Spleen (tissue), 13 donors: ENCODE measurements at places on chromosomes 5 and 9. TPM values are rescaled to one million over a fixed set of nuclear protein-coding genes. Genes with fewer than 3 reads are reported as not detected.
A peak's percentile ranks its signal among the peaks of the same experiment; 100 is the strongest.

Gene TRIO
- 280 TPM for total RNA-seq

GRCh38 chr5:126640866-126641265 lies 40.1 kb downstream of the PHAX start:
- H3K36me3 ChIP-seq, result no peaks in the 10 kb centered on the region
- H3K4me3 ChIP-seq, result no peak overlapping the region
- H3K27me3 ChIP-seq, result no peaks in the 10 kb centered on the region
- no peaks in the 10 kb centered on the region for H3K4me1 ChIP-seq
- no peak for DNase-seq

DNA sequence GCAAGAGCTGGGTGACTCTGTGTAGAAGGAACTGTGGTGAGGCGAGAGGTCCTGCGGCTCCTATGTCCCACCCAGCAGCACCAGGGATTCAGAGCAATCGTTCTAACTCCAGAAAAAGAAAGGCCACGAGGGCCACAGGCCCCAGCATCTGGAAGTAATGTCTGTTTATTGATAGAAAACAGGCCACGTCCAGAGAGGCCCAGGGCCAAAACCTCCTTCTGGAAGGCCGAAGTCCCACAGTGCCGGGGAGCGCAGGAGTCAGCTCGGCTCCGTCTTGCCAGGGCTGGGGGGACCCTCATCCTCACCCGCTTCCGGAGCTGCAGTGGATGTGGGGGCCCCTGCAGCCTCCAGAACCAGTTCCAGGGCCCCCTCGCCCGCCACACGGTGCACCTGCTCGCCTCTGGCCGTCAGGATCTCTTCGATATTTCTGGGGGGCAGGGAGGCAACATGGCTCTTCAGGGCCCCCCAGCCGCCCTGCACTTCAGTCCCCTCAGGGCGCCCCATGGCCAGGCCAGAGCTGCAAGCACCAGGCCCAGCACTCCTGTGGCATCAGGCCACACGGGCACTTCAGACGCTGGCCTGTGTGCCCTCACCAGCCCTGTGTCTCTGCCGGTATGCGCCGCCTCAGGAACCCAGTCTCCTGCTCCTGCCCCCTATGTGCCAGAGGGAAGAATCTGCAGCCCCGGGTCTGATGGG lies 1.6 kb downstream of the DNLZ start:
- peak overlapping the region; percentile 54 for H3K27ac ChIP-seq
- H3K27me3 ChIP-seq, result peaks cover 9% of the 10 kb centered on the region
- no peaks in the 10 kb centered on the region for H3K36me3 ChIP-seq
- H3K4me1 ChIP-seq, result peaks cover 64% of the 10 kb centered on the region

DNA sequence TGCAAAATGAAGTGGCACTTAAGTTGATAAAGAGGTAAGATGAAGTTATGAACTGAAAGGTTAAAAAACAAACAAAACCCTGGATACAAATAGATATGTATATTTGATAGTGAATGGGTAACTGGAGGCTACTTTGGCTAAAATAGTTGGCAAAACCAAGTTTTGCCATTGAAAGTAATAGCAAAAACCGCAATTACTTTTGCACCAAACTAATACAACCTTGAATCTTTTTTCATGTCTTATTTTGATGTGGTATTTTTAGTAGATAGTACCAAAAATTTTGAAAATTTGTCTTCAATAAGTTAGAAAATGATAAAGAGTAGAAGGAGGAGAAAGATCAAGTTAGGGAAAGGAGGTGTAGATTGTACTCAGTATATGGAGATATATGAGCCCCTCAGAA lies 47.9 kb upstream of the PLCXD3 start:
- H3K36me3 ChIP-seq, result no peaks in the 10 kb centered on the region
- H3K27me3 ChIP-seq, result no peaks in the 10 kb centered on the region
- no peak for DNase-seq
- no peaks in the 10 kb centered on the region for H3K4me1 ChIP-seq
- H3K27ac ChIP-seq, result no peak overlapping the region

DNA sequence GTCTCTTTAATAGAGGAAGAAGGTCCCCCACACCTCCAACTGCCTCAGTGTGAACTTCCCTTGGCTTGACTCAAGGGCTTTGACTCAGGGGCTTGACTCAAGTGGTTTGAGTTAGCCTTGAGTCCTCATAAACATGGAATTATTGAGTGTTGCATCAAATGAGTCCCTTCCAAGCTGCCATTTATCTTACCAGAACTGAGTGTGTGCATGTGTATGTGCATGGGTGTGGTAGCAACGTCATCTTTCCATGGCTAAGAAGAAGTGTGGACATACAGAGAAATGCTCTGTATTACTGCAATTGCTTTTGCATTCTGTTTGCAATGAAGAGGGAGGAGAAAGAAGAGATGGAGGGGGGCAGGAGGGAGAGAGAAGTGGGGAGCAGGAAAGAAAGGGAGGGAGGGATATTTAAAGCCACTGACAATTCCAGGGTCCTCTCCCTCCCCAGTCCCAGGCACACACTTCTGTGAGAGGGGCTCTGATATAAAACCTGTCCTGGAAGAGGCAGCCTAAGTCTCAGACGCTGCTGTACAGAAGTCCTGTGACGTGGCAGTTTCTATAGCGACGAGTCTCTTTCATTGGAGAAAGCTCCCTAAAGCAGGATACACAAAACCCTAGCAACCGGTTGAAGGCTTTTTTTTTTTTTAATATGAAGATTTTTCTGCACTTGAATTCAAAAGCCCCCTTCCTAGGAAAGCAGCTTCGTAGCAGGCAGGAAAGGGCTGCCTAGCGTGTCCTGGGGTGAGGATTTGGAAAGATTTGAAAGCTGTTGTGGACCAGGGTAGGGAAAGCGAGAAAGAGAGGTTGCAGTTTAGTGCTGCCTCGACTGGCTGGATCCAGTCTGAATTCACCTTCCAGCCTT lies 93.3 kb upstream of the MAP1B start:
- H3K4me1 ChIP-seq, result no peaks in the 10 kb centered on the region
- no peak overlapping the region for H3K4me3 ChIP-seq
- no peak for DNase-seq
- no peaks in the 10 kb centered on the region for H3K36me3 ChIP-seq
- no peaks in the 10 kb centered on the region for H3K27me3 ChIP-seq

Gene PTPRD
- total RNA-seq, result 11.7 TPM

Gene CTXN3
- total RNA-seq, result not detected

GRCh38 chr9:129720181-129720864 lies 32.5 kb downstream of the PTGES start:
- H3K4me1 ChIP-seq, result no peaks in the 10 kb centered on the region
- no peak for DNase-seq
- peaks cover 18% of the 10 kb centered on the region for H3K27me3 ChIP-seq
- H3K4me3 ChIP-seq, result no peak overlapping the region
- no peaks in the 10 kb centered on the region for H3K36me3 ChIP-seq
- no peak overlapping the region for H3K27ac ChIP-seq

DNA sequence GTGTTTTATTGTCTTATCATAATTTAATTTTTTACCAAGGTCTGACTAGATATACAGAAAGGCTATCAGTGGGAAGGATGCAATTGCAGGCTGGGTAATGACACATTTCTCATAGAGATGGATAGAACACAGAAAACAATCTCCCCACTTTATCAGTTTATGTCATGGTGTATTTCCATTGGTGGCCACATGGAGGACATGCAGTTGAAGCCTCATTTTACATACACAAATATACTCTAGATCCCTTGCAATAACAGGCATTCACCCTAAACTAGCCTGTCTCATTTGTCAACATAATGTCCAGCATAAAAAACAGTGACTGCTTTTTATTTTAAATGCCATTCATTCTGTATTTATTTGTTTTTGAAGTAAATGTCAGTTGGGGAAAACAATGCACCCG lies 526.3 kb downstream of the GABRG2 start:
- no peaks in the 10 kb centered on the region for H3K4me1 ChIP-seq
- no peak for DNase-seq
- H3K27ac ChIP-seq, result no peak overlapping the region
- H3K4me3 ChIP-seq, result no peak overlapping the region
- no peaks in the 10 kb centered on the region for H3K36me3 ChIP-seq

Gene TMEM252
- total RNA-seq, result 0.85 TPM

Gene ABLIM3
- 23.4 TPM for total RNA-seq

- no peak overlapping the region for H3K27ac ChIP-seq
- no peak overlapping the region for H3K4me3 ChIP-seq
- peaks cover 74% of the 10 kb centered on the region for H3K36me3 ChIP-seq
- H3K27me3 ChIP-seq, result no peaks in the 10 kb centered on the region
- DNase-seq, result no peak
- peaks cover 65% of the 10 kb centered on the region for H3K4me1 ChIP-seq
Observed at GRCh38 chr9:136519263-136520052, 26.4 kb downstream of the NOTCH1 start.

GRCh38 chr5:4924577-4924976 lies 215.6 kb upstream of the ADAMTS16 start:
- H3K4me3 ChIP-seq, result no peak overlapping the region
- no peak overlapping the region for H3K27ac ChIP-seq
- DNase-seq, result no peak

GRCh38 chr5:74082512-74083055 lies 456.6 kb downstream of the ARHGEF28 start:
- H3K27ac ChIP-seq, result no peak overlapping the region
- no peak overlapping the region for H3K4me3 ChIP-seq
- no peaks in the 10 kb centered on the region for H3K27me3 ChIP-seq
- H3K36me3 ChIP-seq, result no peaks in the 10 kb centered on the region
- no peaks in the 10 kb centered on the region for H3K4me1 ChIP-seq

GRCh38 chr5:6790346-6790865 lies 77.2 kb downstream of the TENT4A start:
- H3K4me3 ChIP-seq, result no peak overlapping the region
- H3K27ac ChIP-seq, result no peak overlapping the region
- H3K27me3 ChIP-seq, result peaks cover 14% of the 10 kb centered on the region
- no peaks in the 10 kb centered on the region for H3K4me1 ChIP-seq
- no peak for DNase-seq

- DNase-seq, result no peak
- H3K27ac ChIP-seq, result no peak overlapping the region
- H3K27me3 ChIP-seq, result no peaks in the 10 kb centered on the region
- no peaks in the 10 kb centered on the region for H3K36me3 ChIP-seq
Observed at GRCh38 chr5:144093868-144094267, 76.6 kb downstream of the YIPF5 start.
